CD4-positive, alpha-beta T cell treated with Interferon alpha-2 for 1 hour (primary cell): ENCODE measurements at places on chromosomes 13 and 19.

- DNase-seq = no peak
These were observed 39.2 kb downstream of the TBC1D4 start for GRCh38 chr13:75442736-75443234.

DNA sequence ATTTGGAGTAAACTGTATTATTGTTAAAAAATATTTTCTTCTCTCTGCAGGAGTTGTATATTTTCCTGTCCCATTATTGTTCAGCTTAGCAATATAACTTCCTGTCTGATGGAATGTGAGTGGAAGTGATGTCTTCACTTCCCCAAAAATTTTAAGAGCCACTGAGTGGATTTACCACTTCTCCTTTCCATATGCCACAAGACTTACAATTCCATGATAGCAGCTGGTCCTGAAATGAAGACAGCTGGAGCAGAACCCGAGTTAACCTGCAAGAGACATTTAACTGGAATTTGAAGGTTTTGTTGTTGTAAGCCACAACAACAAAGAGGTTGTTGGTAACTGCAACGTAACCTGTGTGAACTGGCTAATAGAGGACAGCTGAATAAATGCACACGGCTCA is 23.4 kb upstream of the TBC1D4 start:
- no peak for DNase-seq

GRCh38 chr13:60707878-60708277 is 310.9 kb downstream of the TDRD3 start:
- no peak for DNase-seq

GRCh38 chr13:35767256-35767976 is 290.9 kb upstream of the MAB21L1 start:
- no peak for DNase-seq

- DNase-seq = no peak
These were observed 380.8 kb upstream of the SPRY2 start for GRCh38 chr13:80721689-80722088.

GRCh38 chr13:65921933-65922332 is 1308.2 kb downstream of the PCDH9 start:
- no peak for DNase-seq

DNA sequence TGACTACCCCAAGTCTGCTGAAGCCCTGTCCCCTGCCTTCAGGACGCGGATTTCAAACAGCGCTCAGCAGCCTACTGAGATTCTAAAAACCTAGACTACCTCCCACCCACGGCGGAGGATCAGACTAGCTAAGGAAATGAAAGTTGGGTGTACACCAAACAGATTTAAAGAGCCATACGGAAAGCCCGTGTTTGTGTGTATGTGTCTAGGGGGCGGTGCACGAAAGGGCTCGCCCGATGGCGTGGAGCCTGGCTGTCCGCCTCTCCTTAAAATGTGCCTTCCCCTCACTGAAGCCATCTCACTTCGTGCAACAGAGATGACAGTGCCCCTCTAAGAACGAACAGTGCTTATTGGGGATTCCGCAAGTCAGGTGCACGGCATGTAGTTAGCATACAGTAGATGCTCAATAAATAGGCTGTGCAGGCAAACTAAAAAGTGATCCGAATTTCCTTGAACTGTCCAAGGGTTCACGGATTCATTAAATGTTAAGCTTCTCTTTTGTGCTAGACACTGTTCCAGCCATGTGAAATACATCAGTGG is 639 bp downstream of the LENG1 start:
- DNase-seq = peak; percentile 31

DNA sequence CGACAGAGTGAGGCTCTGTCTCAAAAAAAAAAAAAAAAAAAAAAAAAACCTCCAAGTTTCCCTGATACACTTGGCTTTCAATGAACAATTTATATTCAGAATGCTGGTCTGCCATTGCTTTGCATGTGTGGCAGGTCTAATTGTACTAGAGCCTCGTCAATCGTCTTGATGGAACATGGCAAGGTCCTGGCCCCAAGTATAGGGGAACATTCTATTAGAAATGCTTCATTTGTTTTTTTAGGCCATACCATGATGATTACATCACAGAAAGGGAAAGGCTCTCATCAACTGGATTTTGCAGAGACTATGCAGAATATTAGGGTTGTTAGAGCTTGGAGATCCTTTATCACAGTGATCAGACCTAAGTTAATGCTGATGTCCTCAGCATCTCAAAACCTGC is 28.0 kb downstream of the SPRY2 start:
- no peak for DNase-seq

GRCh38 chr13:41917641-41918040 is 43.3 kb downstream of the VWA8 start:
- DNase-seq = peak; percentile 19

- DNase-seq = no peak
These were observed 238.7 kb downstream of the KCTD12 start for GRCh38 chr13:76647550-76647949.

GRCh38 chr13:107835339-107836018 is 379.9 kb downstream of the LIG4 start:
- no peak for DNase-seq
